Naive thymus-derived CD4-positive, alpha-beta T cell (primary cell): ENCODE measurements at places on chromosomes 1 and 21.
A peak's percentile ranks its signal among the peaks of the same experiment; 100 is the strongest.

GRCh38 chr1:151143057-151143435 is 3.4 kb downstream of the SEMA6C start:
- DNase-seq: no peak

- no peak for DNase-seq
Measured at GRCh38 chr1:180470031-180470430, 32.3 kb downstream of the ACBD6 start.

- DNase-seq: peak; percentile 23
Measured at GRCh38 chr21:14259747-14260146, 43.8 kb downstream of the RBM11 start.

DNA sequence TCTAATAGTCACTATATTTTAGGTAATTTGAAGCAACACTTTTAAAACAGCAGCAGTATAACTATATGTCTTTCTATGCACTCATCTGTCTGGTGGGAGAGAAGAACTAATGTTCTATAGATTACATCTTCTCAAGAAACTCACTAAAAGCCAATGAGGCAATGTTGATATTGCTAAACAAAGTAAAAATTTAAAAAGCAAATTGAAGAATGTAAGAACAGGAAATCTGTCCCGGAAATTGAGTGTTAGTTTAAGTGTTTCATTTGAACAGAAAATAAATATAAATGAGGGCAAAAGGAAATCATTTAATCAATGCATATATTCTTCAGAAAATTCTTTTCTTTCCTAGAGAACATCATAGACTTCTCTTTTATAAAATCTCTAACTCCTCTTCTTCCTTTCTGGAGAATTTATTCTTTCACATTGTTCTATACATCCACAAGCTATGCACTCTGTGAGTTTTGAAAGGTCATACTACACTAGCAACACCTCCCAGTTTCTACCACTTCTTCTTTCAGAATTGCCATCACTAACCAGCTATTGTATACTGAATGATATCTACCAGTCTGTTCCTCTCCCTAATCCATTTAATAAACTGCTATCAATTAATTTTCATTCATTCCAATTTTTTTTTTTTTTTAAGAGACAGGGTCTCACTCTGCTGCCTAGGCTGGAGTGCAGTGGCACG is 153.0 kb downstream of the USH2A start:
- DNase-seq: no peak

- no peak for DNase-seq
Measured at GRCh38 chr1:42847721-42848460, 1.5 kb downstream of the ZNF691 start.

DNA sequence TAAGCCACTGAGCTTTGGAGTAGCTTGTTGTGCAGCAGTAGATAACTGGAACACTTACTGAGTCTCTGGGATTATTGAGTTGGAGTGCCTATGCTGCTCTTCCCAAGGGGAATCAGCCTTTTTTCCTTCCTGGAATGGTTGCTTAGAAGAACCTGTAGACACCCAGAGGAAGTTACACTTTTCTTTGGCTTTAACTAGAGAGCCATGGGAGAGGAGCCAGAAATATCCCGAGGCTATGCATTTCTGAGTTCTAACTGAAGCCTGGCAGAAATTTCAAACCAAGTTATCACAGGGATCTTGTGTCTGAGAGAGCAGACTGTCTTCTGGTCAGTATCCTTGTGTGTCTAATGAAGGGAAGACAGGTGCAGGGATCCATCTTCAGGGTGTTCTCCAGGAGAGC is 28.3 kb downstream of the LAMC1 start:
- DNase-seq: no peak

DNA sequence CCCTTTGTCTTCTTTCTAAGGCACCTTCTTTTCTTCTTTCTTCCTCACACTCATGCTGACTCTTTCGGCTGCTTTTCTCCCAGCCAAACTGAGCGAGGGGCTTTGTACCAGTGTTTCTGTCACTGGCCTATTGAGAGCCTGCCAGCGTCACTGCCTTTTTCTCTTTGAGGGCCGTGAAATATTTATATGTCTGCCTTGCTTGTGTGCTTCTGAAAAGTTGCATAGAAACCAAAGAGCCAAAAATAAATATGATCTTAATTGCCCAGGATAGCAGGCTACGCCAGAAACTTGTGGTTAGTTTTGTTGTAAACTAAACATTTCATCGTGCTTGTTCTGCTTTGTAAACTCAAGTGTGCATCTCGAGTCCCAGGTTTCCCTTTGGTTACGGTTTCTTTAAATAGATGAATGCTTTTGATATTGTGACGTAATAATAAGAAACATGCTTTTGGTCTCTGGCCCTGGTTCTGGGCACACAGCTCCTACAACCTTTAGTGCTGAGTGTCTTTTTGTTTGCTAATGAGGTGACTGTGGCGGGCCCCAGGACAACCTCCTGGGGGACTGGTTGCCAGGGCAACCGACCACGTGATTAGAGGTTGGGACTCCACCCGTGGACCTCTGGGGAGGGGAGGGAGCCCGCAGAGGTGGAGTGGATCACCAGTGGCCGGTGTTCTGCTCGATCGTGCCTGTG is 10.8 kb downstream of the SLC37A1 start:
- no peak for DNase-seq

GRCh38 chr1:211749251-211749650 is 73.8 kb upstream of the NEK2 start:
- DNase-seq: no peak

- no peak for DNase-seq
Measured at GRCh38 chr21:35548904-35549615, 500.0 kb upstream of the RUNX1 start.

DNA sequence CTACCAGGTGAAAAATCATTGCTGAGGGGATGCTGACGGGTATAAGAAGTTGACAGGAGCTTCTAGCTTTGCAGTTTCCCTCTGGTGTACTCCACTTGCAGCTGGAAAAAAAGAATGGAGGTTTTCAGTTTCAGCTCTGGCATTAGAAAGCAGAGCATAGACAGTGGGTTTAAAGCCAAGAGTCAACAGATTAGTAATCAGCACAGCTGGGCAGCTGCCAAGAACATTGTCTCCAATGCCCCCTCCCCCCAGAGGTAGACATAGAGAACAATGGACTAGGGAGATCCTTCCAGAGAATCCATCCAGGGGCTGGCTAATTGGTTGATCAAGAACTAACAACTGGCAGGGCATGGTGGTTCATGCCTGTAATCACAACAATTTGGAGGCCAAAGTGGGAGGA is 10.1 kb upstream of the ZBTB8B start:
- DNase-seq: no peak

DNA sequence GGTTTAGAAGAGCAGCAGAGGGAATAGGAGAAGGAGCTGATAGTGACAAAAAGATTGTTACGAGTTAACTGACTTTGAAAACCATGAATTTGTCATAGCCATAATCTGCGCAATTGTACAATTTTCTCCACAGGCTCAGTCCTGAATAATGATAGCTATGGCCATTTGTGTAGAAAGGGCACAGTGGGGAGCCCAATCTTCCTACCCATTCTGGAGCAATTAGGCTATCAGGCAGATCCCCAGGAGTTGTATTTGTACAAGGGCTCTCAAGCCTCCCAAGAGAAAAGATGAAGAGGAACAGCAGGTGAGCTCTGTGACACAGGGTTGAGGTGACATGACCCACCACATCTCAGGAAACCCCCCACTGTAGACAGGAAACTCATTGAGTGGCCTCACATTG is 42.1 kb upstream of the SAMD13 start:
- no peak for DNase-seq

GRCh38 chr1:202291961-202292712 is 49.6 kb downstream of the UBE2T start:
- DNase-seq: no peak

GRCh38 chr1:229040630-229041358 is 230.1 kb upstream of the RAB4A start:
- DNase-seq: no peak

DNA sequence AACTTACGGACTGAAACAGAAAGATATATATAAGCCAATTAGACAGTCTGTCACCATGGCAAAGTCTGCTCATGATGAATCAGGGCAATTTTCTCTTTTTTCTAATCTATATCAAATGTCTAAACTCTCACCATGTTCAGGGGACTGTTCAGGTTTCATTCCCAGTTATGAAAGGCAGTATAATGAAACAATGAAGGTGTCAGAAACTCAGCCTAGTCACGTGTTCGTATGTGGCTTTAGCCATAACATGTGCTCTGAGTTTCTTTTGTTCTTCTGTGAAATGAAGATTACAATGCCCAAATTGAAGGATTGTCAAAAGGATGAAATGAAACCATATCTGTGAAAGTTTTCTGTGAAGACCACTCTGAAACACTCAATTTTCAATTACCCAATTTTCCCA is 392.9 kb downstream of the DSCAM start:
- no peak for DNase-seq

DNA sequence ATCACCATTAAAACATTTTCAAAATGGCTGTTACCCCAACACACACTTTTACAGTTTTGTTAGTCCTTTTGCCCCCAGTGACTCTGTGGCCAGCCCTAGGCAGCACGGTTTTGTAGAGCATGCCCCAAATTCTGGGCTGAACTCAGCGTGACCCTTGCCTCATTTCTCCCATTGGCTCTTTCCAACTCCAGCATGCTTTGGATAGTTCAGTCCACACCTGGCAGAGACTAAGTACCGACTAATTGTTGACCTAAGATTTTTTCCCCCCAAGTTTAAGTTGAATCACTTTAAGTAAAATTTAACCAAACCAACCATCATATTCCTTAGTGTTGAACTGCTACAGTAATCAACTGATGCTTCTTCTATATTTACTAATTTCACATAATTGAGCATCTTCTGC is 62.4 kb upstream of the LRRC8B start:
- DNase-seq: no peak

DNA sequence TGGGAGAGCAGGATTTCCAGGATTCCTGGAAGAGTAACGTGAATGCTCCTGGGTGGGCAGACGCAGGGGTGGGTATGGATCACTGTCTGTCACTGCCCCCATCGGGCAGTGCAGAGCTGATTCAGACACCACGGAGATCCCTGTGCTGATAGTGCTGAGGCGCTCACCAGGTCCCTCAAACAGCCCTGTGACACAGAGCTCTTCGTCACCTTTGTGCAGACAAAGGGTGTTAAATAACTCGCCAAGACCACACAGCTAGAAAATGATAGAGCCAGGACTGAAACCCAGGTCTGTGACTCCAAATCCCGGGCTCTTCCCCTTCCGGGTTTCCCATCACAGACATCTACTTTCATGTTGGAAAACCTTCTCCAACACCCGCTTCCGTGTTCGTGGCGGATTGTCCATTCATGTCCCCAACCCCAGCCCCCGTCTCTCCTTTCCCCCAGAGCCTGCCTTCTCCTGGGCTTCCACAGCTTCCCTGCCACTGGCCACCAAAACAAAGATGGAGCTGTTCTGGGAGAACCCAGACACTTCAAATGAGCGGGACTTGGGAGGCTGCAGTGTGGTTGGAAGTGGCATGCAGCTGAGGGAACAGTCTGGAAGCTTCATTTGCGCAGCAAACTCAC is 2.6 kb downstream of the EFHD2 start:
- no peak for DNase-seq

GRCh38 chr21:42597487-42598158 is 55.8 kb upstream of the PDE9A start:
- no peak for DNase-seq

GRCh38 chr1:205948039-205948438 is 4.8 kb upstream of the SLC26A9 start:
- no peak for DNase-seq

DNA sequence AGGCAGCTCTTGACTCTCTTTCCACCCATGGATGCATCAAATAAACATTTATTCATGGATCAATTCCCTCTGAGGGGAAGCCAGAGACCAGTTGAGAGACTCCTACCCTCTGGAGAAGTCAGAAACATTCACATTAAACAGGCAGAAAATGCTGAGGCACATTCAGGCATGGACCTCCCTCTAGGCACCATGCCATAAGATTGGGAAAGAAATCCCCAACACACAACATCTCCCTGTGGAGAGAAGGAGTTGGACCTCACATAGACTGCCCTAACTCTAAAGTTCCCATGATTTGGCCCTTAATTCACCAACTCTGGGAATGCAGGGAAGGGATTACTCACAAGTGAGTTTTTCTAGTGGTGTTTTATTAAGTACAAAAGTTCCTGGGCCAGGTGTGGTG is 415.3 kb upstream of the C1orf87 start:
- DNase-seq: no peak

GRCh38 chr1:199081739-199082138 is 442.9 kb downstream of the PTPRC start:
- DNase-seq: no peak

- no peak for DNase-seq
Measured at GRCh38 chr1:62161711-62162110, 32.9 kb upstream of the L1TD1 start.

DNA sequence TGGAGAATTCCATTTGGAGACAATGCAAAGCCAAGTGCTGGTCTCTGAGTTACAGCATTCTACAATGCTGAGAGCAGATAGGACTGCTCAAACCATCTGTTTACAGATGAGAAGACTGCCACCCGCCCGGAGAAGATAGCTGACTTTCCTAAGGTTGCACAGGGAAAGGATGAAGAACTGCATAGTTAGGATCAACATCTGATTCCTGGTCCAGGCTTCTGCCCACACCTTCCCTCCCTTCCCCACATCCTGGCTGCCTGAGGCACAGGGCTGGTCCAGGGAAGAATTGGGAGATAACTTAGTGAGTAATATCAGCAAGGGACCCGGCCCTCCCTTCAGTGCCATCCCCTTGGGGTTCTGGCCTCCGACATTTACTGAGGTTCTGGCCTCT is 2.0 kb downstream of the SERINC2 start:
- no peak for DNase-seq

GRCh38 chr1:31426249-31426922 is 13.4 kb downstream of the SERINC2 start:
- DNase-seq: no peak

- no peak for DNase-seq
Measured at GRCh38 chr21:17051054-17051453, 461.8 kb upstream of the CXADR start.

DNA sequence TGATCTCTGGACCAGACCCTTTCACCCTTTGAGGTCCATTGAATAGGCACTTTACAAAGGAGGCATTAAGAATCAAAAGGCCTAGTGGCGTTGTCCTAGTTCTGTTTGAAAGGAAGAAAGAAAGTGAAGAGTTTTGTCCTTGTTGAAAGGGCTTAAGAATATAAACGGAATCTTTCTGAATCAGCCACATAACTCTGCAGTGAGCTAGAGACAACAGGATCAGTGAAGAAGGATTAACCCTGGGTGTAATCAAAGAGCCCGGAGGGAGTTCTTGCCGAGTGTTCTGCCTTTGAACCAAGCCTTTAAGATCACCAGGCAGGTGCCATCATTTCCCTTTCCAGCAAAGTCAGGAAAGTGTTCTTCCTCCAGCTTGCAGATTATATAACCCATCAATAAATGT is 54.8 kb upstream of the CNTN2 start:
- DNase-seq: no peak

DNA sequence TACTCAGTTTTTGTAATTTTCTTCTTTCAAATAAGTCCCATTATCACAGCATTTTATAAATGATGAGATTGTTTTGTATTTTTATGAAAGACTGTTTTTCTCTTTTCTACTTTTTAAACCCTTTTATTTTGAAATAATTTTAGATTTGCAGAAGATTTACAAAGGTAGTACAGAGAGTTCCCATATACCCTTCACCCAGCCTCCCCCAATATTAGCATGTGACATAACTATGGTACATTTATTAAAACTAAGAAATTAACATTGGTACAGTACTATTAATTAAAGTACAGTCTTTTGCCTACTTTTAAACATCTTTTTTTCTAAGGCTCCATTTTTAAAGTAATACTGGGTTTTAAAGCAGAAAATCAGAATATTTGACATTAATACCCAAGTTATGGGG is 35.6 kb upstream of the LAMC2 start:
- DNase-seq: no peak
